Stimulated activated CD8-positive, alpha-beta memory T cell treated with anti-CD3 and anti-CD28 coated beads, Interleukin-4, amount 100 ng/mL, for 48 hours (primary cell): ENCODE measurements at places on chromosomes 1 and 21.
A peak's percentile ranks its signal among the peaks of the same experiment; 100 is the strongest.

DNA sequence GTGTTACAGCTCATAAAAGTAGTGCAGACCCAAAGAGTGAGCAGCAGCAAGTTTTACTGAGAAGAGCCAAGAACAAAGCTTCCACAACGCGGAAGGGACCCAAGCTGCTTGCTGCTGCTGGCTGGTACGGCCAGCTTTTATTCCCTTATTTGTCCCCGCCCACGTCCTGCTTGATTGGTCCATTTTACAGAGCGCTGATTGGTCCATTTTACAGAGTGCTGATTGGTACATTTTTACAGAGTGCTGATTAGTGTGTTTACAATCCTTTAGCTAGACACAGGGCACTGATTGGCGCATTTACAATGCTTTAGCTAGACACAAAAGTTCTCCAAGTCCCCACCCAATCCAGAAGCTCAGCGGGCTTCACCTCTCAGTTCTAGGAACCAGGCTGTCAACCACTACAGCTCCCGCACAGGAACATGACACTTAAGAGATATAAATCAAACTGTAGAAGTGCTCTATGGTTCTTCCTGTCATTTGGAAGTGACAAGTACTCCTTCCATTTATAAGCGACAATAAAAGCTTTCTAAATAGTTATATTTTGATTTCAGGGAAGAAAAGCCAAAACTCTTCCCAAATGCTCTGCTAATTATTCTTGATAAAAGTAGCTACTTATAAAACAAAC, 28.5 kb downstream of the RNF115 start:
- no peak for DNase-seq

- DNase-seq, result no peak
These were observed 49.6 kb downstream of the ARID4B start for GRCh38 chr1:235278233-235278914.

DNA sequence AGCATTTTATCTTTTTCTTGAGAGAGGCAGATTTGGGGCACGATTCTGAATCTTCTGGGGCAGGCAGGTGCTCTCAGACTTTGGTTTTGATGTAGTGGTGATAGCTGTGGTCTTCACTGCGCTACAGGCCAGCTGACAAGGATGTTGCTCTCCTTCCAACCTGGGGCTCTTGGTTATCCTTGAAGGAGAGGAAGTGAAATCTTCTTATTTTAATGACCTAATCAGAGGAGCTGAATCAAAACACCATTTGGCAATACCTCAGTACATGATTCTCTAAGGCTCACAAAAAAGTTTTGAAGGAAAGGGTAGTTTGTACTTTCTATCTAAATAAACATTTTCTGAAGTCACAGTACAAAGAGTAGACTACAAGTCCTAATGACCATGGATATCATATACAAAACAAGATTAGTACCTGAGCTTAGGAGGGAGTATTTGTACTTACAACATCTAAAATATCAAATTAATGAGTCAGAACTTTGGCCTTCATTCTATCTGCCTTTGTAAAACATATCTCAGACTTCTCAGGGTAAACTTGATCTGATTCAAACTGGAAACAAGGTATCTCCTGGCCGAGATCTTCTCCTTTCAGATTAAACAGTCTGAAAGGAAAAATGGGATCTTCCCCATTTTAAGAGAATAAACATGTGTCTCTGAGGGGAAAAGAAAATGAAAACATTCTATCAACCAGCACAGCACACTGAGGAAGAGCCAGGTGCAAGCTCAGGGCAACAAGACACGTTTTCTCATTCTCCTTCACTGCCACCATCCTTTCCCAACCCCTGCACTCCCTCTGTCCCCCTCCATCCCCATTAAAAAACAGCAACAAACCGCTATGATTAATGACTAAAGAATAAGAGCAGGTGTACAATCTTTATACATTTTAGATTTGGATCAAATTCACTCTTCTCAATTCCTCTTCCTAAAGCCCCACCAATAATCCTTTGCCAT, 69.2 kb downstream of the SH3GLB1 start:
- DNase-seq, result no peak

- no peak for DNase-seq
These were observed 22.0 kb downstream of the THAP3 start for GRCh38 chr1:6646499-6647148.

DNA sequence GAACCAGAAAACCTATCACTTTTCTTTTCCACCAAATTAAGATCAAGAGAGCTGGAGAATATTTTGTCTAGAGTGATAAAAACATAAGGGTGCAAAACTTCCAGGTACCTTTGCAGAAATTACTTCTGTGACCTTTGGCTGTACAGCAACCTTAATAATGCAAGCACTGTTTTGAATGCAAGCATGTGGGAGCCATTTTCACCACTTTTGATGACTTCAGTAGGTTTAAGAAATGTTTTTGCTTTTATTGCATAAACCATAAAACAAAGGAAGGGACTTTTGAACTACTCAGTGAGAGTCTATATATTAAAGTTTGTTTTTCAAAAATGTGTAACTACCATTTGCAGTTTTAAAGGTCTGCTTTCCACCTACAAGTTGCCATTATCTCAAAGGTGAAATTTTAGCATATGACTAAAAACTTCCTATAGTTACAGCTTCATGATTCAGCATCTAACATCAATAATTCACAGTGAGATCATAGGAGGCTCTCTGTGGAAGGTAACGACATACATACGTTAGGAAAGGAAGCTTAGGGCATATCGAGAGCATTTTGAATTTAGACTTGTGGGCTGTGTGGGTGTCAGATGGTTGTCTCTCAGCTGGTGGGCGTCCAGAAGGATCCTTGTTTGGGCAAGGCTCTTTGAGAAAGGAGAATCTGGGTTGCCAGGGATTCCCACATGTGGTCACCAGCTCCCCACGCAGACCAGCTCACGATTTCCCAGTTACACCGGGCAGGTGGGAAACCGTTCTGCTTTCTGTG, 1.1 kb upstream of the GADD45A start:
- DNase-seq, result peak; percentile 71

DNA sequence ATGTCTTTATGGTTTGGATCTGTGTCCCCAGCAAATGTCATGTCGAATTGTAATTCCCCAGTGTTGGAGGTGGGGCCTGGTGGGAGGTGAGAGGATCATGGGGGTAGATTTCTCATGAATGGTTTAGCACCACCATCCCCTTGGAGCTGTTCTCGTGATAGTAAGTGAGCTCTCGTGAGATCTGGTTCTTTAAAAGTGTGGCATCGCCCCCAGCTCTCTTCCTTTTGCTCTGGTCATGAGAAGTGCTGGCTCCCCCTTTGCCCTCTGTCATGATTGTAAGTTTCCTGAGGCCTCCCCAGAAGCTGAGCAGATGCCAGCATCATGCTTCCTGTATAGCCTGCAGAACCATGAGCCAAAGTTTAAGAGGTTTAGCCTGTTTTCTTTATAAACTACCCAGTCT, 11.2 kb upstream of the KCNE2 start:
- no peak for DNase-seq

- DNase-seq, result no peak
These were observed 104.8 kb upstream of the COG2 start for GRCh38 chr1:230537456-230537855.

DNA sequence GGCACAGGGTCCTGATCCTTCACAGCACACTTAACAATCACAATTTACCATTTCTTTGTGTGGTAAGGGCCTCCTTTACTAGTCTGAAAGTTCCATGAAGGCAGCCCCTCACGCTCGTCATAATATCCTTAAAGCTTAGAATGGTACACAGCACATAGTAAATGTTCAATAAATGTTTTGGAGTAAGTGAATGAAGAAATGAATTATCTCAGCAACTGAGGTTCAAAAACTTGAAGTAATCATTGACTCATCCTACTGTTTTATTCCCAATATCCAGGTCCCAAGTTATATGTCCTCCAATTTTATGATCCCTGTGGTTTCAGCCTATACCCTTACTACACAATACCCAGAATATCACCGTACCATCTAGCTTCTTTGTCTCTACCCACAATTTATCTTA, 2.2 kb upstream of the C1orf162 start:
- no peak for DNase-seq

GRCh38 chr1:59163268-59164092, 133.4 kb upstream of the FGGY start:
- no peak for DNase-seq

- no peak for DNase-seq
These were observed 521.1 kb downstream of the ADGRL2 start for GRCh38 chr1:82321794-82322193.

GRCh38 chr1:184287001-184287400, 99.8 kb upstream of the C1orf21 start:
- DNase-seq, result no peak

DNA sequence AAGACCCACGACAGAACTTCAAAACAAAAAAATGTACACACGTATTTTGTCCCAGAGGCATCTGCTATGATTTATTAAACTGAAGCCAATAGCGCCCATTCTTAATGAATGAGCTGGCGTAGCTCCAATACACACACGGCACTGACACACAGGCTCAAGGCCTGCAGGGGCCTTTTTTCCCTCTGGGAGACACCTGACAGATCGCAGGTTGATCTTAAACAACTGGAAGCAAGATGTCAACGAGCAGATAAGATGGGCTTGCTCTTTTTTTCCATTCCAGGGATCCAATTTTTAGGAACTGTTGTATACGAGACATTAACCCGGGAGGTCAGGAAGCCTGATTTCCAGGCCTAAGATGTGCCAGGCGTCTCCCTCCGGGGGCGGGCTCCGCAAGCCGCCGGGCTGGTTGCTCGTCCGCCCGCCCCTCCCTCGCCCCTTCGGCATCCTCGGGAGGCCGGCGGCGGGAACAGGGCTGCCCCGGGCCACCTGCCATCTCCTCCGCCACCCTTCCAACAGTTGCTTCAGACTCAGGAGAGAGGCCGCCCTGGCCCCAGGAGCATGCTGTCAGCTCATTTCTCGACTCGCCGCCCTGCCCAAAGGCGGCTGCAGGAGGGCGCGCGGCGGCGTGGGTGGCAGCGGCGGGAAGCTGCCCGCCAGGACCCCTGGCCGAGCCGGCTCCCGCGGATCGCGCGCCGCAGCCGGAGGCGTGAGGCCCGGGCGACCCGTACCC, 735 bp downstream of the TTC13 start:
- DNase-seq, result peak; percentile 54

DNA sequence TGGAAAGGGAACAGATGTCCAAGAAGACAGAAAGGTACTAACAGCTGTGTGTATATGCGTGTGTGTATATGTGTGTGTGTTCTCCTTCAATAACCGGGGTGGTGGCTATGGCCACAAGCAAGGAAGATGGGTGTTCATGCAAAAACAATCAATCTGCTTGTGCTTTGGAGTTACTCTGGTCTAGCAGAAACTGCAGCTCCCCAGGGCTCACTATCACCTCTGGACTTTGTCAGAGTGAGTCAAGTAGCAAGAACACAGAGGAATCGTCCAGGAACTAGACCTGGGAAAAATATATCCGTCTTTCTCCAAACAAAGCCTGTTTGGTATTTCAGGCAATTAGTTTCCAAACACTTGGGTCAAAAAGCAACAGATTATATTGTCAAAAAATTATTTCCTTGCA, 68.6 kb downstream of the GNG12 start:
- DNase-seq, result no peak

DNA sequence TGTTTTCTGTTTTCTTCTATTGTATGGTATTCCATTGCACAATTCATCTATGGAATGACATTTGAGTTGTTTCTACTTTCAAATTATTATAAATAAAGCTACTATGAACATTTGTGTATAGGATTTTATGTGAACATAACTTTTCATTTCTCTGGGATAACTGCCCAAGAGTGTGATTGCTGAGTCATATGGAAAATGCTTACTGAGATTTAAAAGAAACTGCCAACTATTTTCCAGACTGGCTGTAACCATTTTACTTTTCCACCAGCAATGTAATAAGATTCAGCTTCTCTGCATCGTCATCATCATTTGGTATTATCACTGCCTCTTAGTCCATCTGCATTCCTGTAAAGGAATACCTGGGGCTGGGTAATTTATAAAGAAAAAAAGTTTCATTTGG, 779.6 kb upstream of the PRMT6 start:
- DNase-seq, result no peak

- no peak for DNase-seq
These were observed 470.3 kb upstream of the NCAM2 start for GRCh38 chr21:20527731-20528460.

DNA sequence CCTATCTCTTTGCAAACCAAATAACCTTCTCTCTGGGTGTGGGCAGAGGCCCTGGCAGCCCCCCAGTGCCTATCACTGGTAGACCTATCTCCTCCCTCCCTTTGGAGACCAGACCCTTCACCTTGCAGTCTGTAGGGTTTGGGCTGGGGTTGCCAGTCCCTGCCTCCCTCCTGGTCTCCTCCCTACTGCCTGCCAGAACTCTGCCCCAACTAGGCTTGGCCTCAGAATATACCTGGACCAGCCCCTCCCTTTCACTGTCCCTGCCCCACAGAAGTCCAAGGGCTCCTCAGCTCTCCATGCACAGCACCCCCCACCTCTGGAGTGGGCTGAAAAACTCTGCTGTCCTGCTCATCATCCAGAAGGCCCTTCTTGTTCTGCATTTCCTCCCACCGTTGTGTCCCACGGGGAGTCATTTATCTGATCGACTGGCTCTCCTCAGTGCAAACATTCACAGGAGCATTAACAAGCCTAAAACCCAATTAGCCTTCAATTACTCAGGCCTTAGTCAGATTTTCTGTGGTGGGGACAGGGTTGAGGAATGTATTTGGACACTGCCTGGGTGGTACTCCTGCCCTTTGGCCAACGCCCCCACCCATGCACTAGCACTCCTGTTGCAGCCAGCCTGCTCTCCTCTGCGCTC, 27.7 kb upstream of the DMBX1 start:
- DNase-seq, result no peak

GRCh38 chr1:111593403-111594305, 25.9 kb upstream of the RAP1A start:
- DNase-seq, result no peak

GRCh38 chr21:16125274-16125673, 395.5 kb downstream of the USP25 start:
- DNase-seq, result no peak
